ENCODE measurements at places on chromosomes 4 and X. TPM values are rescaled to one million over a fixed set of nuclear protein-coding genes. Genes with fewer than 3 reads are reported as not detected.

GDPD2 gene
- 7.0 TPM for total RNA-seq

DNA sequence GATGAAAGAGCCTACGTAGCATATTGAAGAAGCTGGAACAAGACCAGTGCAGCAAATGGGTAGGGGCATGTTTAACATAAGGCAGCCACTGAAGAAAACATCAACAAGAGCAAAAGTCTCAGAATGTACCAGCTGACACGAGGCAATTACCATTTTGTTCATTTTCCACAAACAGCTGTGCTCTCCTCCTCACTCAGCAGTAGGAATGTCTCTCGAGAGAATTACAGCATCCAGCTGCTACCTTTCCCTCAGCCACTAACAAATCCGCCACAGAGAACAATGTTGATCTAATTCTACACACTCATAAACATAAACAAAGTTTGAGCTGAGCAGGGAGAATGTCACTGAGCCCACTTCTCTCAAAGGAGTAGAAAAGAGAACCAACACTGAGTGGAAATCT is 68.0 kb downstream of the OPHN1 start:
- H3K4me3 ChIP-seq: no peak overlapping the region
- no peaks in the 10 kb centered on the region for H3K27me3 ChIP-seq
- no peak overlapping the region for H3K27ac ChIP-seq
- H3K4me1 ChIP-seq: no peaks in the 10 kb centered on the region
- H3K36me3 ChIP-seq: 0 out of 2 replicates have a peak, but pooled peaks cover 5% of the 10 kb centered on the region

- no peaks in the 10 kb centered on the region for H3K36me3 ChIP-seq
- H3K4me1 ChIP-seq: peaks cover 11% of the 10 kb centered on the region
- no peak for DNase-seq
- no peaks in the 10 kb centered on the region for H3K27me3 ChIP-seq
These were observed 296.7 kb upstream of the CASK start for GRCh38 chrX:42220083-42220482.

- H3K27ac ChIP-seq: no peak overlapping the region
- peaks cover 8% of the 10 kb centered on the region for H3K36me3 ChIP-seq
- peaks cover 3% of the 10 kb centered on the region for H3K27me3 ChIP-seq
- peaks cover 8% of the 10 kb centered on the region for H3K4me1 ChIP-seq
- no peak overlapping the region for H3K4me3 ChIP-seq
These were observed 77.3 kb upstream of the MSX1 start for GRCh38 chr4:4781936-4782707.

GRCh38 chrX:24396236-24396930 is 35.9 kb downstream of the SUPT20HL1 start:
- no peak overlapping the region for H3K4me3 ChIP-seq
- no peak for DNase-seq
- no peak overlapping the region for H3K27ac ChIP-seq
- H3K36me3 ChIP-seq: no peaks in the 10 kb centered on the region
- H3K27me3 ChIP-seq: no peaks in the 10 kb centered on the region
- peaks cover 26% of the 10 kb centered on the region for H3K4me1 ChIP-seq

PLAC8 gene
- total RNA-seq: 1.4 TPM

PAGE2 gene
- not detected for total RNA-seq

SPANXD gene
- not detected for total RNA-seq

- no peak overlapping the region for H3K27ac ChIP-seq
- H3K4me3 ChIP-seq: no peak overlapping the region
- H3K36me3 ChIP-seq: no peaks in the 10 kb centered on the region
- DNase-seq: no peak
These were observed 3.9 kb upstream of the PDE6B start for GRCh38 chr4:621296-622070.

DCHS2 gene
- 1.4 TPM for total RNA-seq

DNA sequence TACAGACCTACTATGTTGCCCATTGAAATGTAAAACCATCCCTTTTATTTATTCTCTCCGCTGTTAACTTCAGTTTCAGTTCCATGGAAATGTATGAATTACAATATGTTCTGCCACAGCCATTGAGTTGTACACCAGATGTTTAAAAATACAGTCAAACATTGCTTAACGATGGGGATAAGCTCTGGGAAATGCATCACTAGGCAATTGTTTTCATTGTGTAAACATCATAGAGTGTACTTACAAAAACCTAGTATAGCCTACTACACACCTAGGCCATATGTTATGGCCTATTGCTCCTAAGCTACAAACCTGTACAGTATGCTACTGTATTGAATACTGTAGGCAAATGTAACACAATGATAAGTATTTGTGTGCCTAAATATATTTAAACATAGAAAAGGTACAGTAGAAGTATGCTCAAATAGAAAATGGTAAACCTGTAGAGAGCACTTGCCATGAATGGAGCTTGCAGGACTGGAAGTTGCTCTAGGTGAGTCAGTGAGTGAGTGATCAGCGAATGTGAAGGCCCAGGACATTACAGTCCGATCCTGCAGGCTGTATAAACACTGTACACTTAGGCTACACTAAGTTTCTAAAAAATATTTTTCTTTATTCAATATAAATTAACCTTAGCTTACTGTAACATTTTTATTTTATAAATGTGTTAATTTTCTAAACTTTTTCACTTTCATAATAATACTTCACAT is 2.7 kb upstream of the PF4V1 start:
- peaks cover 20% of the 10 kb centered on the region for H3K4me1 ChIP-seq
- H3K4me3 ChIP-seq: no peak overlapping the region
- no peak overlapping the region for H3K27ac ChIP-seq
- H3K36me3 ChIP-seq: no peaks in the 10 kb centered on the region
- no peak for DNase-seq
- H3K27me3 ChIP-seq: peaks cover 18% of the 10 kb centered on the region

DNA sequence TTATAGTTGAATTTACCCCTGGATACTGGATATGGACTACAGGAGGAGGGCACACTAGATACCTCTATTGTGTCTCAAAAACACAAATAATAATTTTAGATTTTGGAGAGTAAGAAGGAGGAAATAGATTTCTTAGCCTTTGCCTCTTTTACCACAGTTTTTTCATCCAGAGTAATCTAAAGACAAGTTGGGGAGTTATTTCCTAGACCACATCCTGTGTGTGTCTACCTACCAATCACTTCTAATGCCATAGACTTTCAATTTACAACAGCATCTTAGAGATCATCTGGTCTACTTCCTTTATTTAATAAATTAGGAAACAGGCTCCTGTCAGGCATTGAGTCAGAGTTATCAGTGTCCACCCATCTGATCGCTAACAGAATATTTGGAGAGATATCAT is 191.5 kb downstream of the EDA start:
- H3K36me3 ChIP-seq: no peaks in the 10 kb centered on the region
- H3K4me1 ChIP-seq: no peaks in the 10 kb centered on the region
- DNase-seq: no peak
- no peak overlapping the region for H3K27ac ChIP-seq
- H3K27me3 ChIP-seq: no peaks in the 10 kb centered on the region

FOXR2 gene
- total RNA-seq: not detected

DNA sequence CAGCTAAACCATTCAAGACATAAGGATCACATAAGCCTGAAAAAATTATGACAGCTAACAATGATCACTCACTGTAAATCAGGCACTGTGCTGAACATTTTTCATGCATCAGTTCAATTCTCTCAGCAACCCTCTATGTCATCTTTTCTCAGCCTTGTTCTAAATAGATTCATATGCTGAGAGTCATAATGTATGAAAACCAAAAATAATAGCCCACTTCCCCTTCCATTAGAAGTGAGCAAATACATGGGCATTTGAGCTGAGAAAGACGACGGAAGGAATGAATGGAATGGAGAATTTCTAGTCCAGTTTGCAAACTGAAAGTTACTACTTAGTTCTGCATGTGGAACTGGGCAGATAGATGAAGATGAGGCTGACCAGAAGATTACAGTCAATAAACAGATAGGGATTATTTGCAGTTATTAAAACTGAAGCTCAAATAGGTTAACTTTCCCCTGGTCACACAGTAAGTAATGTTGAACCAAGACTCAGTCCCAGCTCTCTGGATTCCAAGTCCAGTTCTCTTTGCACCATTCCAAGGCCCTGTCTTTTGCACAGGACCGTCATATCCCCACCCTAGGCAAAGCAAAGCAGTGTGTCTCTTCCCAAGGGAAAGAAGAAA is 1.6 kb upstream of the SH3RF1 start:
- no peaks in the 10 kb centered on the region for H3K36me3 ChIP-seq
- peaks cover 10% of the 10 kb centered on the region for H3K27me3 ChIP-seq
- no peak for DNase-seq
- H3K4me1 ChIP-seq: peaks cover 42% of the 10 kb centered on the region
- peak overlapping the region; percentile 80 for H3K4me3 ChIP-seq

Data from WTC11 (cell line).